ENCODE measurements at places on chromosomes 2 and 18. TPM values are rescaled to one million over a fixed set of nuclear protein-coding genes. Genes with fewer than 3 reads are reported as not detected.
A peak's percentile ranks its signal among the peaks of the same experiment; 100 is the strongest.

DNA sequence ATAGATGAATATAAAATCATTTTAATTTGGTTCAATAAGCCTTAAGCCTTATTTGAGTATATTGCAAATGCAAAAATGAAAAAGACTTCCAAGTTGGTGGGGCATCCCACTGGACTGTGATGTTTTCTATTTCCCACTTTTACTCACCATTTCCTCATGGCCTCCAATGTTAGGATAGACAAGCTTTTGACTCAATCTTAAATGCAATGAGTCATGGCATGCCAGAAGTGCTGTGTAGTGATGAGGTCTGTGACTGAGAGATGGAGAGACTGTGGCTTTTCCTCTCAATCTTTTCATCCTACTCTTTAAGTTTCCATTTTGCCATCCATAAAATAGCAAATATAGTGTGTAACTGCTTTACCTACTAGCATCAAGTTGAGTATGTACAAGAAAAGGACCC, 1401.2 kb upstream of the CELF4 start:
- no peaks in the 10 kb centered on the region for H3K36me3 ChIP-seq
- no peaks in the 10 kb centered on the region for H3K27me3 ChIP-seq
- no peak for DNase-seq

DNA sequence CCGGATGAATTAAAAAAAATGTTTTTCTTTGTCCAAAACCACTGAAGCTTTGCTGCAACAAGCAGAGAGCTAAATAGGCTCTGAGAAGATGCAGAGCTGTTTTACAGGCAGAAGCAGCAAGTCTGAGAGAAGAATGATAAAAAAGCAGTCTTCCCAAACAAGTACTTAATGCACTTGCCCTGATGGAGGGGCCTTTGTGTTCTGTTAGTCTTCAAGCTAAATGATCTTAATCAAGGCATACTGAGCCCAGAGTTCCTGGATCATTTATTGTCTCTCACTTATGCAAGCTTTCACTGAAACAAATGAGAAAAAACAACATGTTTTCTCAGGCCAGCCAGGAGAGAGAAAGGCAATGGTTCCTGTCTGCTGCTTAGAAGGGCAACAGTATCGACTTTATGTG, 152.5 kb downstream of the CLIP4 start:
- H3K36me3 ChIP-seq = no peaks in the 10 kb centered on the region
- H3K27me3 ChIP-seq = no peaks in the 10 kb centered on the region
- peaks cover under 1% of the 10 kb centered on the region for H3K4me1 ChIP-seq
- no peak overlapping the region for H3K4me3 ChIP-seq
- H3K27ac ChIP-seq = no peak overlapping the region
- no peak for DNase-seq

DNA sequence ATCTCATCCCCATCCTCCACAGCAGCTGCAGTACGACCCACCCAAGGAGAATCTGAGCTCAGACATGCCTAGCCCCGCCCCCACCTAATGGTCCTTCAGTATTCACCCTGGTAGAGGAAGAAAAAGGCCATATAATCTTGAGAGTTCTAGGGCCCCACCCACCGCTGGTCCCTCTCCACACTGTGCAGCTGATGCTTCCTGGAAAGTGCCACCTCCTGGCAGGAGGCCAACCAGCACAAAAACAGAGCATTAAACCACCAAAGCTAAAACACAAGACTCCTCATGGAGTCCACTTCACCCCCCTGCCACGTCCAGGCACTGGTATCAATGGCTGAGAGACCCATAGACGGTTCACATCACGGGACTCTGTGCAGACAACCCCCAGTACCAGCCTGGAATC, 40.7 kb downstream of the MC4R start:
- H3K27ac ChIP-seq = no peak overlapping the region
- H3K36me3 ChIP-seq = no peaks in the 10 kb centered on the region
- no peaks in the 10 kb centered on the region for H3K4me1 ChIP-seq
- no peak for DNase-seq
- H3K27me3 ChIP-seq = no peaks in the 10 kb centered on the region

DNA sequence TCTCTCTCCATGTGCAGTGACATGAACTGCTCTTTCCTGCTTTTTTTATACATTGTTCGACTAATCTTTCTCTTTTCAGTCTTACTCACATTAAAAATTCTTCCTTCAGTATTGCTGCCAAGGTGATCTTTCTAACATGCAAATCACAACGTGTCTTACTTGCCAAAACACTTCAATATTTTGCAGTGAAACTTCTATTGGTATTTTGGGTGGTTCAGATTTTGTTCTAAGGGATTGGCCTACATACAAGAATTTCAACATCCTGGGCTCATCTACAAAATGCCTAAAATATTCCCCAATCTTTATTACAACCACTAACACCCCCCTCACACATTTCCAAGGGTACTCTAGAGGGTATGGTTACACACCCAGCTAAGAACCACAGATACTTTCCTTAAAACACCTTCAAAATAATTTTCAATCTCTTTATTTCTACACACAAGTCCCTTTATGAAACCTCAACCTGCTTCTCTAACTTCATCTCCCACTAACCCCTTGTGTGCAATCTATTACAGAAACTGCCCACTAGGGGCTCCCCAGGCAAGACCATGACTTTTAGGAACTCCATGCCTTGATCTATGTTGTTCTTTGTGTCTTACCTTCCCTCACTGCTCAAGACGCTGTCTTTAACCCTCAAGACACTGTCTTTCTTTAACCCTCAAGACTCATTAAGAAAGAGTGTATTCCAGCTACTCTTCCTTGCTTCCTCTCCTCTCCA, 50.9 kb downstream of the COL3A1 start:
- no peak overlapping the region for H3K4me3 ChIP-seq
- no peaks in the 10 kb centered on the region for H3K27me3 ChIP-seq
- H3K4me1 ChIP-seq = no peaks in the 10 kb centered on the region
- no peak overlapping the region for H3K27ac ChIP-seq
- no peaks in the 10 kb centered on the region for H3K36me3 ChIP-seq

GRCh38 chr18:78305789-78306188, 673.8 kb upstream of the SALL3 start:
- H3K27me3 ChIP-seq = no peaks in the 10 kb centered on the region
- no peak overlapping the region for H3K4me3 ChIP-seq
- H3K36me3 ChIP-seq = no peaks in the 10 kb centered on the region
- H3K27ac ChIP-seq = no peak overlapping the region
- DNase-seq = no peak

DNA sequence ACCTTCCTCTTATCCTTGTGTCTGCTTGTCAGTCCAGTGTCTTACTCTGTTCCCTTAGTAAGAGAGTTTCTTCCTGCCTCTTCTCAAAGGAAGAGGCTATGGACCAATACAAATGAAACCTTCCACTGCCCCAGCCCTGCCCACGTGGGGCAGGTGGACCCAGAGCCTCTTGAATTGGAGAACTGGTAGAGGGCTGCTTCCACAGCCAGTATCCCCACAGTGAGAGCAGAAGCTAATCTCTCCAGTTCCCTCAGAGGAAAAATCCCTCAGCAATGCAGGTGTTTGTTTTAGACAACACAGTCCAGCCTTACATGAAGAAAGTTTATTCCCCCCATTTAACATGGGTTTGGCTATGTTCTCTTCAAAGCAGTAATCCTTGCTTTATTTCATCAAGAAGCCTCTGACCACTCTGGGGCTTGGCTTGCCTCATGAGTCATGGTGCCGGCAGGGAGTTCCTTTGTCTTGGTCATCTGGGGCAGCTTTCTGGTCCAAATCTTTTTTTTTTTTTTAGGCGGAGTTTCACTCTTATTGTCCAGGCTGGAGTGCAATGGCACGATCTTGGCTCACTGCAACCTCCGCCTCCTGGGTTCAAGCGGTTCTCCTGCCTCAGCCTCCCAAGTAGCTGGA, 6.5 kb upstream of the CYBRD1 start:
- no peaks in the 10 kb centered on the region for H3K27me3 ChIP-seq
- H3K4me1 ChIP-seq = peaks cover 19% of the 10 kb centered on the region
- DNase-seq = no peak
- no peak overlapping the region for H3K4me3 ChIP-seq

DNA sequence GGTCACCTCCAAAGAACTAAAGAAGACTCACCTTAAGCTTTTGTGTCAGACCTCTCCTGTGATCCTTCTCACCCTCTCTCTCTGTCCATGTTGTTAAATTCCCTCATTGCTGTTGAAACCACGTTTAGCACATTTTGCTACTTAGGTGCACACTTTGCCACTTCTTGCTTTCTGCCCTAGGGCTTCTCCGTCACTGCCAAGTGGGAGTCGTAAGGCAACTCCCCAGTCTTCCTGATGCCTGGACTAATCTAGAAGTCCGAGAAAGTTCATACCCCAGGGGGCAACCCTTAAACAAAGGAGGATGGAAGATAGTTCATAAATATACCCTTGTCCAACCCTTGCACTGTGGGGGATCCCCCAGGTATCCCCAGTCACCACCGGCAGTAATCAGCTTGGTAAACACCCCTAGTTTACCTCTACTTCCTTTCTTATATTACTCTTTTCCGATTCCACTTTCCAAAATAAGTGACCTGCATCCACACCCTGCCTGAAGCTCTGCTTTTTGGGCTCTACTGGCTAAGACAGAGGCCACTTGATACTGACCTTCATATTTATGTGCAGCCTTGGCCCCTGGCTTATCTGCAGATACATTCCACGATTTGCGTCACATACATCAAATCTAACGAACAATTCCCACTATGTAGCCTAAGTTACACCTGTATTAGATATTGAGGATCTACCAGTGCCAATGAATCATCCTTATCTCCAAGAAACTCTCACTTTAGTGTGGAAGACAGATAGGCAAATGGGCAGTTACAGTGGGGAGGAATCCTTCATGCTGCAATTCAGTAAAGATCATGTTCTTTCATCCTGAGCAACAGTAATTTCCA, 776.2 kb downstream of the RNF144A start:
- no peak overlapping the region for H3K27ac ChIP-seq
- H3K4me3 ChIP-seq = no peak overlapping the region
- H3K4me1 ChIP-seq = 0 out of 2 replicates have a peak, but pooled peaks cover 4% of the 10 kb centered on the region
- no peak for DNase-seq
- no peaks in the 10 kb centered on the region for H3K36me3 ChIP-seq

DNA sequence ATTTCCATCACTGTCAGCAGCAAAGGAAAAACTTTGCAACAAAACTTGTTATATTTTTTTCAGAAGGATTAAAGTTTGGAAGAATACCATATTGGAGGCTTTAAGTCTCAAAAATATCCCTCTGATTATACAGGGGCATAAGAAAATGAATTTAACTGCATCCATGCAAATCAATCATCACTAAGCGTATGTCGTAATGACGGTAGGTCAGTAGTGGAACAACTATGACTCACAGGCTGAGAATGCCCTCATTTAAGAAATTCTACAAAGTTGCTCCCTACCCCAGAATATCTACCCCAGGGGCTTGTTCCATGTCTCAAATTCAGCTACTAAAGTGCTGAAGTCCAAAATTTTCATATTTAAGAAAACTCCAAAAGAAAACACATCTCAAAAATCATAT, 12.5 kb upstream of the NAB1 start:
- no peaks in the 10 kb centered on the region for H3K36me3 ChIP-seq
- H3K27me3 ChIP-seq = no peaks in the 10 kb centered on the region
- no peak overlapping the region for H3K4me3 ChIP-seq

DNA sequence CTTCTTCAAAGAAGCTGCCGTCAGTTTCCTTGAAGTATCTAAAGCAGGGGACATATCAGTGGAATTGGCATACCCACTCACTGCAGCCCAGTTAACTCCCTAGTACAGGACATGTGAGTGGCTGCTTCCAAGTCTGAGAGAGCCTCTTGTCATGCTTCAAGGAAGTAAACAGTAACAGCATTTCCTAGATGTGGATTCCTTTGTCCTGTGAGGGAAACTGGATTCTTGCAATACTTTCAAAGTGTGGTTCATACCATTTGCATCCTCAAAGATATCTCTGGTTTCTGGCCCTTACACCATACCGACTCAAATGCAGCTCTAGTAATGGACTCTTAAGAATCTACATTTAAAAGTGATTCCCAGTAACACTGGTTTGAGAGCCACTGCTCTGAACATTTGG, 87.2 kb downstream of the ESCO1 start:
- no peaks in the 10 kb centered on the region for H3K27me3 ChIP-seq
- no peak overlapping the region for H3K27ac ChIP-seq
- no peak overlapping the region for H3K4me3 ChIP-seq
- no peaks in the 10 kb centered on the region for H3K4me1 ChIP-seq

GRCh38 chr18:75538727-75539126, 111.2 kb upstream of the SMIM21 start:
- no peaks in the 10 kb centered on the region for H3K36me3 ChIP-seq
- H3K4me3 ChIP-seq = no peak overlapping the region
- H3K4me1 ChIP-seq = no peaks in the 10 kb centered on the region

DNA sequence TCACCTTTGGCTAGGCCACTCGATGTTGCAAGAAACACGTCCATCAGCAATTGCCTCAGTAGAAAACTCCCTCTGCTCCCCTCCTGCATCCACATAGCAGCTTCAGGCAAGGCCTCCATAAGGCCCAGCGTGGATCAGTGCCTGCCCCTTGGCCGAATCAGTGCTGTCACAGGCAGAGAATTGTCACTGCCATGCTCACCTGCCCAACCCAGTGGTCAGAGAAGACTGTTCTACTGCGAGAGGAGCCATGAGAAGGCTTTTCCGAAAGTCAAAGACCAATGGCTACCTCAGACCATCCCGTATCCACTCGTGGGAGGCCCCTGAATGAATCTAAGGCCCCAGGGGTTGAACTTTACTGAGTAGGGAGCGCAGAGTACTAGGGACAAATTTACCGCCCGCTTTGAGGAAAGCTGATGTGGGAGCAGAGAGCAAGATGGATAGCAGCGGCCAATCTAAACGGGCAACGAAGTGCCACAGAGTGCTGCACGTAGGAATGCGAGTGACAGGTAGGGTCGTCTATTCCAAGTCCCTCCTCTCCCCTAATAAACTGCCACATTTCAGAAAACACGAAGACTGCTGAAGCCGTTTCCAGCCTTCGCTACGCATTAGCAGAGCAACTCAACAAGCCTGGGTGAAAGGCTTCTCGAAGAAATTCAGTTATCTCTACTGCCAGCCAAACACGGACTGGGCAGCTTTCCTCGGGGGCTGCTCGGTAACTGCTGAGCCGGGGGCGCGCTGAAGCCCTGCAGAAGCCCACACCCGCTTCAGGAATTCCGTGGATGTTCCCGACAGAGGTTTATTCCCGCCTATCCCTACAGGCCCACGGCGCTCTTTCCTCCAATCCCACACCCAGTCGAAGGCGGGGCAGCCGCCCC, 968 bp upstream of the RALBP1 start:
- H3K27ac ChIP-seq = peak overlapping the region; percentile 83
- peaks cover 11% of the 10 kb centered on the region for H3K4me1 ChIP-seq
- no peak for DNase-seq
- no peaks in the 10 kb centered on the region for H3K27me3 ChIP-seq
- no peaks in the 10 kb centered on the region for H3K36me3 ChIP-seq

DNA sequence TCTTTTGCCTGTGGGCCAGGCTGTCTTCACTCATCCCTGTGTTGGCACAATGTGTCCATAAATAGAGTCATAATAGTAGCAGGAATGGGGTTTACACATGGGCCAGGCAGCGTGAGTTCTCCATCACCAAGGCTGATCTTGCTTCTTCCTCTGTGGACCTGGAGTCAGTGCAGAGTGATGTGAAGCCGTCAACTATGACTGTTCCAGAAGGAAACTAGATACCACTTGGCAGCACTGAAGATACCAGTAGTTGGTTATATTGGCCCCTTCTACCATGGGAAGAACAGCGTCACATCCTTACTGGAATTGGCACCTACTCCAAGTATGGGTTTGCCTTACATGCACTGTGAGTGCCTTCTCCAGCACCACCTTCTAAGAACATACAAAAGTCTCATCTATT, 30.2 kb downstream of the COPS8 start:
- H3K36me3 ChIP-seq = no peaks in the 10 kb centered on the region
- no peaks in the 10 kb centered on the region for H3K27me3 ChIP-seq
- no peak for DNase-seq
- H3K4me1 ChIP-seq = no peaks in the 10 kb centered on the region

RAMP1 gene
- not detected for total RNA-seq

MFSD2B gene
- total RNA-seq = 0.28 TPM

RPRM gene
- not detected for total RNA-seq

FNDC4 gene
- 0.21 TPM for total RNA-seq

TTC39C gene
- total RNA-seq = 76.5 TPM

Data from GM12878 (cell line).